Chondrocyte (in vitro differentiated cells): ENCODE measurements at places on chromosomes 11 and 22. TPM values are rescaled to one million over a fixed set of nuclear protein-coding genes. Genes with fewer than 3 reads are reported as not detected.

OR52H1 gene
- total RNA-seq: 0.39 TPM in 1 of 3 replicates, not detected in the others

SCN4B gene
- 0.28 to 0.42 TPM in 2 of 3 replicates, not detected in the other for total RNA-seq

- DNase-seq: no peak
Observed at GRCh38 chr11:66002648-66003225, 434 bp downstream of the BANF1 start.

GRCh38 chr11:121898903-121899302, 217.1 kb downstream of the BLID start:
- no peak for DNase-seq

DNA sequence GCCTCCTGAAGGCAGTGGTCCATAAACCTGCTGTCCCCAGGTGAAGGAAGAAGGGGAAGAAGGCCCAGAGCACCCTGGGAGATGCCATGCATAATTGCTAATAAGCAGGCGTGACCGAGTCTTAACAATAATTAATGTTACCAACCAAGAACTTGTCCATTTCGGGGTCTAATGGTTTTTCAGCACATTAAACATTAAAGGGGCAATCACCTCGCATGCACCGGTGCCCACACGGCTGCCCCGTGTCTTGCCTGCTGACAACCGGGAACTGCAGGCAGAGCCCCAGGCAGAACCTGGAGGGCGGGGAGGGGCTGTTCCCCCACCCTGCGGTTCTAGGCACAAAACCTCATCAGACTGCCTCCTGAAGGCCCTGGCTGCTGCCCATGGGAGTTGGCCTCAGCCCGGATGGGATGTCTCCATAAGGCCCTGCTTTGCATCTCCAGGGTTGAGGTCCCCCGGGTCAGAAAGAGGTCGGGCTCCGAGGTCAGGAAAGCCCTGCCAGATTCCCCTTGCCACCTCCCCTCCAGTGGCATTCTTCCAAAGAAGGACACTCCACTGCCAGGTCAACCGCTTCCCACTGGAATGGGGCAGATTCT, 169.0 kb downstream of the BUD13 start:
- no peak for DNase-seq

GRCh38 chr11:114115451-114115928, 56.0 kb downstream of the ZBTB16 start:
- no peak for DNase-seq

GRCh38 chr22:29475550-29475949, 4.5 kb upstream of the NEFH start:
- no peak for DNase-seq

- DNase-seq: no peak
Observed at GRCh38 chr11:66887526-66887925, 30.7 kb downstream of the LRFN4 start.
